ENCODE measurements at places on chromosomes 1 and 21. TPM values are rescaled to one million over a fixed set of nuclear protein-coding genes. Genes with fewer than 3 reads are reported as not detected.

LCE2A gene
- not detected for polyA plus RNA-seq

LMO4 gene
- polyA plus RNA-seq: 110 TPM

DYRK1A gene
- 58.0 TPM for polyA plus RNA-seq

PGM1 gene
- 51.1 TPM for polyA plus RNA-seq

ESPN gene
- polyA plus RNA-seq: 12.0 TPM

MYOG gene
- polyA plus RNA-seq: 0.19 TPM

RNU1-3 gene
- not detected for polyA plus RNA-seq

RIIAD1 gene
- polyA plus RNA-seq: 0.52 TPM

FLG2 gene
- polyA plus RNA-seq: 0.13 TPM

NTMT2 gene
- not detected for polyA plus RNA-seq

PFDN2 gene
- polyA plus RNA-seq: 75.6 TPM

LYPD8 gene
- not detected for polyA plus RNA-seq

SH3D21 gene
- polyA plus RNA-seq: 26.7 TPM

NPHS2 gene
- 361 TPM for polyA plus RNA-seq

TCP10L gene
- polyA plus RNA-seq: 1.7 TPM

NCAM2 gene
- 13.4 TPM for polyA plus RNA-seq

HSF2BP gene
- polyA plus RNA-seq: 1.7 TPM

BARHL2 gene
- not detected for polyA plus RNA-seq

PCAT6 gene
- 4.5 TPM for polyA plus RNA-seq

SPRR2A gene
- 0.57 TPM for polyA plus RNA-seq

ANKRD65 gene
- 9.8 TPM for polyA plus RNA-seq

ADORA1 gene
- 6.8 TPM for polyA plus RNA-seq

AMY2A gene
- 0.47 TPM for polyA plus RNA-seq

GUCA2A gene
- polyA plus RNA-seq: not detected

OLFML3 gene
- polyA plus RNA-seq: 453 TPM

GPR37L1 gene
- 0.07 TPM for polyA plus RNA-seq

PDPN gene
- 15.1 TPM for polyA plus RNA-seq

All from left renal pelvis (tissue), 4 donors.